ENCODE measurements at places on chromosomes 6 and 20.

DNA sequence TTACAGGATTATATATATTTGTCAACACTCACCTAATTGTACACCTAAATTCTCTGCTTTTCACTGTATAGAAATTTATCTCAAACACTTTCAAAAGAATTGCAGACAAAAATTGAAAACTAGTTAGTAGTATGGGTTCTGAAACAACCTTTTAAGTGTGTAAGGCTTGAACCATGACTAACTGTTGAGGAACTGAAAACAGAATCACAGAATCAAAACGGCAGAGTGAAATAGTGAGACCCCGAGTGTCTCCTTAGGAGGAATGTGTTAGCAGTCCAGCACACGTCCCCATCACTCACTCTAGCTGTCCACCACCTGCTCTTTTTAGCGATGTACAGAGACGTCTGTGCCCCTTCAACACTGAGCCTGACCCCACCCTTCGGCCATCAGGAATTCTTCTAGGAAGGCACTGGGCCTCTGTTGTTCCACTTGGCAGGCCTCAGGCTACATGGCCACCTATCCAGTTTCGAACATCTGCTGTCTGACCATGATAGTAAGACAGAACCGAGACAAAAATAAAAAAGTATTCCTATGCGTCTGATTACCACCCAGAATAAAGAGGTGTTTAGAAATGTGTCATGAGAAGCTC lies 227.4 kb downstream of the C6orf118 start:
- DNase-seq: no peak

GRCh38 chr6:41940759-41941279 lies 789 bp downstream of the CCND3 start:
- DNase-seq: no peak

GRCh38 chr6:112606656-112607435 lies 259.7 kb downstream of the RFPL4B start:
- DNase-seq: no peak

DNA sequence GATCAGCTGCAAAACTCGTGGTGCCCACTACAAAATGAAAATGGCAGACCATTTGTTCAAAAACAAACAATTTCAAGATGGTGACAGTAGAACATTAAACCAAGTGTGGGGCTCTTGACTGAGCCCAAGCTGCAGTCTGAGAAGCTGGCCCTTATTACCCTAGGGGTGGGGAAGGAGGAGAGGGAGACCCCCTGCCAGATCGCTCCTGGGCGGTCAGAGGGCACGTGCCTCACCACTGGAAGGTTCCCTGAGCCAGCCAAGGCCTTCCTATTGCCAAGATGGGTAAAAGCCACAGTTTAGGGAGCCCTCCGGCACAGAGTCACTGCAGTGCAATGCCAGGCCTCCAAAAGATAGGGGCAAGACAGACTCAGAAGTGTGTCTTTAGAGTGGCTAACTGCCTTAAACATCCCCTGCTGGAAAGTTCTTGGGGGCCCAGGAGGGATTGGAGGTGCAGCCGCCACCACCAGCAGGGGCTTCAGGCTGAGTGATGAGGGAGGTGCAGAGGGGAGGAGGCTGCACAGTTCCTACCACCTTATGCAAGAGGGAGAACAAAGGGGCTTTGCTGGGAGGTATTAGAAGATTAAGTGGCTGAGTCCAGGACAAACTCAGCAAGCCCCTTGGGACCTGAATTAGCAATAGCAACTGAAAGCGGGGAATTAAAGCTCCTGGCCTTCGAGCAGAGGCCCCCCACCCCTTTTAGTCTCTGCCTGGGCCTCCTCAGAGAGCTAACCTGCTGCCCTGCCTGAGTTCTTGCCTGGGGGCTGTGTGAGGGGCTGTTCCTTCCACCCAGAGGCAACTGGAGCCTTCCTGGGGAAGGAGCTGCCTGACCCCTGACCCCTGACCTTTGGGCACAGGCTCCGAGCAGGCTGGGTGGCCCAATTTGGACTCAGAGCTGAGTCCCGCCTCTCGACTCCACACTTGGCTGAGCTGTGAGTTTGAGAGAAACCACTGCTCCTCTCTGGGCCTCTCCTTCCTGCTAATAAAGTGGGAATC lies 88.4 kb downstream of the VEGFA start:
- no peak for DNase-seq

DNA sequence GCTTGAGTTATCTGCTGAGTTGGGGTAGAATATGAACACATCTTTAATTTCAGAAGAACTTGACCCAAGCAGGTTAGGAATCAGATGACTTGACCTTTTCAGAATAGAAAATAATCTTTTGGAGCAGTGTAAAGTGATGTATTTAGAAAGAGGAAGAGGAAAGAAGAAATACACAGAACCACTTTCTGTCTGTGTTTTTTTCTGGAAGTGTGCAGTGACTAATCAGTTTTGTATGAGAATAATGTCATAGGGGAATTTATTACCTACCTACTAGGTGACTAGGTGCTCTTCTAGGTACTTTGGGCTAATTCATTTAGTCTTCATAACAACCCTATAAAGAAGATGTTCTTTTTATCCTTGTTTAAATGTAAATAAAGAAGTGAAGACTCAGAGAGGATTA lies 3.0 kb downstream of the PPP1R14C start:
- DNase-seq: no peak

DNA sequence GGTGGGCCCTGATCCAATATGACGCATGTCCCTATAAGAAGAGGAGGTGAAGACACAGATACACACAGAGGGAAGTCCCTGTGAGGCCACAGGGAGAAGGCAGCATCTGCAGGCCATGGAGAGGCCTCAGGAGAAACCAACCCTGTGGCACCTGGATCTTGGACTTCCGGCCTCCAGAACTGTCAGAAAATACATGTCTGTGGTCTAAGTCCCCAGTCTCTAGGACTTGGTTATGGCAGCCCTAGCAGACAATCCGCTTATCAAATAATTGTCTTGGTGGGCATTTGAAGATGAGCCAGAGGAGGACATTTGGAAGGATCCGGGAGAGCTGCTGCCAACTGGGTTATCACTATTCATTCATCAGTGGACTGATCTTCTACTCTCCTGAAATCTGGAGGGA lies 57.6 kb upstream of the FOXQ1 start:
- DNase-seq: no peak

- DNase-seq: peak; percentile 50
Observed at GRCh38 chr6:33313709-33314514, at the start of gene TAPBP. TAPBP (minus strand) TSS chr6:33314078; CDS start chr6:33314041, 37 bp downstream.

- DNase-seq: no peak
Observed at GRCh38 chr6:24517659-24518543, 23.1 kb downstream of the ALDH5A1 start.

DNA sequence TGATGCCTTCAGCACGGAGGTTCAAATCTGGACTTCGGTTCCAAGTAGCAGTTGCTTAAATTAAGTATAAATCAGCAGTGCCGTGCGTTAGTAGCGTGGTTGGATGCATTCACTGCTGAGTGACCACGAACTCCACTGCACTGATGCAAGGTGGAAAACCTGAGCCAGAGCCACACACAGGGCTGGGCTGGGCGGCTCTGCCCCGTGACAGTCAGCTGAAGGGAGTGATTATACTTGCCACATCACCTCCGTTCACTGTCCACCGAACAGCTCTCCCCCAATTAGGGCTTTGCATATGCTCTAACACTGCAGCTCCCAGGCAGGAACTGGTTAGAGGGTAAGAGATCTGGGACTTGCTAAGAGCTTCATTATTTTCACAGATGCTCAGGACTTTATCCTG lies 22.2 kb downstream of the PPP1R3G start:
- DNase-seq: no peak

DNA sequence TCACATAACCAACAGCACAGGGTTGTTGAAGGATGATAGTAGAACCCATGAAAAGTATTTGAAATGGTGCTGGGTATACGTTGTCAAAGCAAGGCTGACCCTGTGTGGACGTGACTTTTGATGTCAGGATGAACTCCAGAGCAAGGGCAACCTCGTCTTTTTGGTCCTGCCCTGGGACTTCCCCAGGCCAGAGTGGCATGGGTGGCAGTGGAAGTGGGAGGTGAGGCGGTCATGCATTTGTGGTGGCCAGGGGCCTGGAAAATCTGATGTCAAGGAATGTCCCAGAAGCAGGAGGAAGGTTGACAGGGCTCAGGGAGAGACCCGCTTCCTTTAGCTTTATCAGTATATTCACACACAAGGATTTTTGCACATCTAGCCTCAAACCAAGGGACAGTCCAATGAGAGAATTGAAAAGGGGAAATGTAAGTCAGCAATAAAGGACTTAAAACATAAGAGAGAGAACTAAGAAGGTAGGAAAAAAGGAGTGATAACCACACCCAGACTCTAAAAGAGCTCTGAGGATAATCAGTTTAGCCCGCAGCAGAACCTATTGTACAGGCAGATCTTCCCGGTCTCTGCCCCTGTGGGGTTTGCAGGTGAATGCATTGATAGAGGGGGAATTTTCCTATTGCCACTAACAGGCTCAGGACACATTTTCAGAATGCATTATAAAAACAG lies 98.8 kb upstream of the HDGFL1 start:
- no peak for DNase-seq

- DNase-seq: peak; percentile 88
Observed at GRCh38 chr6:19836799-19837510, at the start of gene ID4. ID4 (plus strand) TSS chr6:19837370; CDS start chr6:19837755, 385 bp downstream.

DNA sequence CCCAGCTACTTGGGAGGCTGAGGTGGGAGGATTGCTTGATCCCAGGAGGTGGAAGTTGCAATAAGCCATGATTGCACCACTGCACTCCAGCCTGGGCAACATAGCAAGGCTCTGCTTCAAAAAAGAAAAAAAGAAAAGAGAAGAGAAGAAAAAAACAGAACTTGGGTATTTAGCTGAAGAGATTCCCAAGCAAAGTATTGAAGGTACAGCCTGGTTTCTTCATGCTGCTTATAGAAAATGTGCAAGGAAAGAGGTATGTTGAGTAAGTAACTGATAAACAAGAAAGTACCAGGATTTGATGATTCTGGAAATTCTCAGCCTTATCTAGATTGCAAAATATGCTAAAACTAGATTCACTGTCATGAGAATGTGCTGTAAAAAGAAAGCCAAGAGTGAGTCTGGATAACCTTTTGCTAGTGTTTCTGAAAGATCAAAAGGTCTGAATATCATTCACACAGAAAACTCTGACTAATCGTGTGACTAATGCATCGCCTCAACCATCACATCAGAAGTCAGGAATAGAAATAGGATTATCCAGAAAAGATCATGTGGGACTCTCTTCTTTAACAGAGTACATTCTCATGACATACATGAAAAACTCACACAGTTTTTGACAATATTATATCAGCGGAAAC lies 32.4 kb upstream of the NOP56 start:
- no peak for DNase-seq

GRCh38 chr6:140029551-140029950 lies 655.1 kb upstream of the CITED2 start:
- DNase-seq: no peak

DNA sequence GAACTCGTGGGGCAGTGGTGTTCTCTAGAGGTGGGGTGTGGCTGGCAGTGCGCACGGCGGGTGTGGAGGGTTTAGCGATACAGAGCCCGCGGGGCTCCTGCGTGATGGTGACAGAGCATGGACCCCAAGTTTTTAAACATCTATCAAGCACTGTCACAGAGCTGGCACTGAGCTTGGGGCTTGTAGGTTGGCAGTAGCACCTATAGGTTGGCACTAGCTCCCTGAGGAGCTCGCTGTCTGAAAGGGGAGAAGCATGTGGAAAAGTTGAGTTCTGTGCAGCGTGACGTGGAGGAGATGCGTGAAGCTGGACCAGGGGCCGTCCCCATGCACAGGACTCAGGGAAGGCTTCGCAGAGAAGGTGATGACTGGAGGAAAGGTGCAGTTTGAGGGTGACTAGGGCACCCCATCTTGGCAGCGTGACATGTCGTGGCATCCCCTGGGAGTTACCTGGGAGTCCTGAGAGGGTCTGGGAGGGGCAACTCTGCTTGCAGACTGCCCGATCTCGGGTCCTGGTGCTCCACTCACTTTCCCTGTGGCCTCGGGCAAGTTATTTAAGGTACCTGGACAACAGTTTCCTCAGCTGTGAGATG lies 122.0 kb downstream of the CDH4 start:
- no peak for DNase-seq

- DNase-seq: peak; percentile 95
Observed at GRCh38 chr20:40689100-40689942, at the start of gene MAFB. MAFB (minus strand) TSS chr20:40689236; CDS start chr20:40688850, 386 bp downstream.

Data from substantia nigra (tissue), 51 donors.